Mammary epithelial cell (primary cell): ENCODE measurements at places on chromosomes 16 and 17. TPM values are rescaled to one million over a fixed set of nuclear protein-coding genes. Genes with fewer than 3 reads are reported as not detected.

RASD1 gene
- not detected in 2 replicates for total RNA-seq

CCDC78 gene
- total RNA-seq, result 3.0 TPM

KRTAP9-8 gene
- total RNA-seq, result not detected

CIBAR2 gene
- not detected in 2 replicates for total RNA-seq

HEATR9 gene
- total RNA-seq, result not detected in 2 replicates

ZG16 gene
- total RNA-seq, result not detected

MSLN gene
- 1.4 and 2.1 TPM in 2 replicates for total RNA-seq

NT5M gene
- 3.2 and 4.1 TPM in 2 replicates for total RNA-seq

NPIPA7 gene
- 2.5 TPM for total RNA-seq

KAT2A gene
- 12.7 TPM for total RNA-seq

CSH1 gene
- total RNA-seq, result not detected in 2 replicates

KRT36 gene
- total RNA-seq, result not detected in 2 replicates

USP6 gene
- total RNA-seq, result not detected

SLC5A11 gene
- total RNA-seq, result not detected

MEOX1 gene
- total RNA-seq, result not detected in 2 replicates

CCL4L2 gene
- total RNA-seq, result not detected
